Fibroblast of the aortic adventitia (primary cell): ENCODE measurements at places on chromosomes 2 and 18. TPM values are rescaled to one million over a fixed set of nuclear protein-coding genes. Genes with fewer than 3 reads are reported as not detected.

Gene BMP10
- total RNA-seq, result not detected in 2 replicates

DNA sequence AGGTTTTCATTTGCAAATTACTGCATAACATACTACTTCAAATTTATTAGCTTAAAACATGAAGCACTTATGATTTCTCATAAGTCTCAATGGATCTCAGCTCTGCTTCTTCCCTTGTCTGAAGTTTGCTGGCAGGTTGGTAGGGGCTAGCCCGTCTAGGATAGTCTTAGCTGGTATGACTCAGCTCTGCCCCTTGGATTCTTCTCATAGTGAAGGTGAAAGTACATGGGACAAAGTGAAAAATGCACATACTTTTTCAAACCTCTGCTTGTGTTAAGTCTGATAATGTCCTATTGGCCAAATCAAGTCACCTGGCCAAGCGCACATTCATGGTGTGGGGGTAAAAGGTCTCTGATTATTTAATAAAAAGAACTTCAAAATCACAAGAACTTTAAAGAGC is 184.8 kb upstream of the VWC2L start:
- DNase-seq, result no peak

GRCh38 chr18:3248658-3249359 is 1.2 kb downstream of the MYL12A start:
- peak; percentile 72 for DNase-seq

- DNase-seq, result peak; percentile 28
Observed at GRCh38 chr2:238409341-238410199, 17.2 kb upstream of the ASB1 start.

DNA sequence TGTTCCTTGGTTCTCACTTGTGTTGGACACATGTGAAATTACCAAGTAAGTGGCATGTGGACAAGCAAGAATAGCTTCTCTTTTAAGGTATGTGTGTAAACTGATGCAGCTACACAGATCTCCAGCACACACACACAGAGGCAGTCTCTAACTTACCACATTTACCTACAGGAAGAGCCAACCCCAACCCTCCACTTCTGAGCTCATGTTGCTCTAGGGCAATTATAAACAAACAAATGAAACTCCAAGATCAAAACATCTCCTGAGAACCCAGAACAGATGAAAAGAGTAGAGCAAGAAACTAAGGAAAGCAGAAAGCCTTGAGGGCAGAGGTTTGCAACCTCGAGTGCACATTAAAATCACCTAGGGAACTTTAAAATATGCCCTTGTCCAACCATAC is 16.0 kb upstream of the TMEM37 start:
- no peak for DNase-seq

Gene PLEKHA3
- 4.7 and 10.0 TPM in 2 replicates for total RNA-seq
